Stimulated activated CD4-positive, alpha-beta T cell treated with anti-CD3 and anti-CD28 coated beads, TNF-alpha, amount 100 ng/mL, for 24 hours (primary cell): ENCODE measurements at places on chromosomes 1 and 21.
A peak's percentile ranks its signal among the peaks of the same experiment; 100 is the strongest.

DNA sequence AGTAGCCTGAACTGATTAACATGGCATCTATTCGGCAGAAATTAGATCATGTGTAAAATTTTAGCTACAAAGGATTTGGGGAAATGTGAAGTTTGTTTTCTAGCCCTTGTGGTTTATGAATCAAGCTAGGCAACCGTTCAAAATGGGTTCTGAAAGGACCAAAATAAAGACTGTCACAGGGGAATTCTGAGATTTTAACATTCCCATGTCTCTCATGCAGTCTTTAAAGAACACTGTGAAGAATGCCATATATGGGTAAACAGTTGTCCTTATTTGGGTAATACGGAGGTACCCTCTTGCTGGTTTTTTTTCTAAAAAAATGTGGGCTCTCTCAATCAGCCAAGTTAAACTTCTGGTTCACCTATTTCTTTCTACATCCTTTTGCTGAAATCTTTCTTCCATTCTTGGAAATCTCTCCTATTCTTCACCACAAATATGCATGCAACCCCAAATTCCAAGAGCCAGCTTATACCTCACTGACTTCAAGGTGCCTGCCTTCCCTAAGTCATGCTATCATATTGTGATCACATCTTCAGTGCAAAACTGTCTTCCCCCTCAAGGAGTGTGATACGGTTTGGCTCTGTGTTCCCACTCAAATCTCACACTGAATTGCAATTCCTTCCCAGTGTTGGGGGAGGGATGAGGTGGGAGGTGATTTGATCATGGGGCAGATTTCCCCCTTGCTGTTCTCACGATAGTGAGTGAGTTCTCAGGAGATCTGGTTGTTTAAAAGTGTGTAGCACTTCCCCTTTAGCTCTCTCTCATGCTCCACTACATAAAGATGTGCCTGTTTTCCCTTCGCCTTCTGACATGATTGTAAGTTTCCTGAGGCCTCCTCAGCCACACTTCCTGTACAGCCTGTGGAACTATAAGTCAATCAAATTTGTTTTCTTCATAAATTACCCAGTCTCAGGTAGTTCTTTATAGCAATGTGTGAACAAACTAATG, 308.7 kb downstream of the TTLL7 start:
- DNase-seq = no peak

DNA sequence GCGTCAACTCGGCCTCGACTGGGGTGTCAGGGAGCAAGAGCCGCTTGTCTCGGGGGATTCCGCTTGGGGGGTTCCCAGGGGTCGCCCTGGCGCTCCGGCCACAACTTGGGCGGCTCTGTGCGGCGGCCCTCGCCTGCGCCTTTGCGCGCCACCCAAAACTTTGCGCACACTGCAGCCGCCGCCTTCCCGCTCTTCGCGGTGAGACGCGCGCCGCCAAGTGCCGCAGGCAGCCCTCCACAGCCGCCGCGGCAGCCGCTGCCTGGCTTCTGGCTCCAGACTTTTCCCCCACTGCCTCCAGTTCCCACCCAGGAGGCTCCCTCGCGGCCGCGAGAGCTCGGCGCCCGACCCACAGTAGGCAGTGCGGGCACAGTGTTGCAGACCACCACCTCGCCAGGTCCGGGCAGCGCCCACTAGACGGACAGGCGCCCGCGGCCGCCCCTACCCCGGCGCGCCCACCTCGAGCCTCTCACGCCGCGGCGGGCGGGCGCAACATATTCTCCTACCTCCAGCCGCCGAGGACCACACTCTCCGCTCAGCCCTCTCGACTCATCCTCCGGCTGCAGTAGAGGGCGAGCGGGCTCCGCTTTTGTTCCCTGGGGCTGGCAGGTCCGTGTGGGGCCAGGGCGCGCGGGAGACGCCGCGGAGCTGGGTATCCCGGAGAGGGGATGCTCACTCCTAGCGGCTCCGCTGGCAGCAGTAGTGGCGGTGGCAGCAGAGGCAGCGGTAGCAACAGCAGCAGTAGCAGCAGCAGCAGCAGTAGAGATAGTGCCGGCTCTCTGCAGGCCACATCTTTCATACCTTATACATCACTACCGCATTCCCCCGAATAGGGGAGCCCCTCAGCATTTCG, 296.6 kb downstream of the OMA1 start:
- no peak for DNase-seq

GRCh38 chr1:91523482-91523881, 22.8 kb downstream of the CDC7 start:
- DNase-seq = peak; percentile 38

- DNase-seq = no peak
These were observed 536 bp upstream of the ABCD3 start for GRCh38 chr1:94417728-94417977.

- no peak for DNase-seq
These were observed 11.6 kb upstream of the PTPN7 start for GRCh38 chr1:202172015-202172355.

DNA sequence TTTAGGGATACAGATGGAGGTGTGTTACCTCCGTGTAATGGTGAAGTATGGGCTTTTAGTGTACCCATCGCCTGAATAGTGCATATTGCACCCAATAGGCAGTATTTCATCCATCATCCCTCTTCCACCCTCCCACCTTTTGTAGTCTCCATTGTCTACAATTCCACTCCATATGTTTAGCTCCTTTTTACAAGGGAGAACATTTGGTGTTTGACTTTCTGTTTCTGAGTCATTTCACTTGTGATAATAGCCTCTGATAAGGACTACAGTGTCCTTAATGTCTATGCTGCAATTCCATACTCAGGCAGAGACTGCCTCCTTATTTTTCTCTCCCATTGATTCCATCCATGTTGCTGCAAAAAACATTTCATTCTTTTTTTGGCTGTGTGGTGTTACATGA, 48.7 kb downstream of the OVGP1 start:
- DNase-seq = no peak

DNA sequence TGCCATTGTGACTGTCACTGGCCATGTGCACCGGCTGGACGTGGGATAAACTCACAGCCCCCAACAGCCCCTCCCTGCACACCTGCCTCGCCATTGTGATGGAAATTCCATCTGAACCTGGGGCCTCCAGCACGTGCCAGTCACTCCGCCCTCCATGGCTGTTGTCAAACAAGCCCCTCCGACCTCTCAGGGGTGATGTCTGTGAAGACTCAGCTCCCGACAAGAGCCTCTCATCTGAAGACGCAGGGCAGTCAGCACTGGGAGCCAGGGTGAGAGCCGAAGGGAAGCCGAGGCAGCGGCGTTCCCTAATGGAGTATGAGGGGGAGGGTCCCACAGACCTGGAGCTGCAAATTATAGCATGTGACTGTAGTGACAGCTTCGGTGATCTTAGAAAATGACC, 1.4 kb upstream of the KRTAP10-2 start:
- no peak for DNase-seq

- no peak for DNase-seq
These were observed 19.4 kb downstream of the LRRC71 start for GRCh38 chr1:156939786-156940334.

GRCh38 chr1:208631092-208631491, 386.9 kb upstream of the PLXNA2 start:
- no peak for DNase-seq

GRCh38 chr1:175373786-175374623, 181.4 kb upstream of the KIAA0040 start:
- DNase-seq = no peak

DNA sequence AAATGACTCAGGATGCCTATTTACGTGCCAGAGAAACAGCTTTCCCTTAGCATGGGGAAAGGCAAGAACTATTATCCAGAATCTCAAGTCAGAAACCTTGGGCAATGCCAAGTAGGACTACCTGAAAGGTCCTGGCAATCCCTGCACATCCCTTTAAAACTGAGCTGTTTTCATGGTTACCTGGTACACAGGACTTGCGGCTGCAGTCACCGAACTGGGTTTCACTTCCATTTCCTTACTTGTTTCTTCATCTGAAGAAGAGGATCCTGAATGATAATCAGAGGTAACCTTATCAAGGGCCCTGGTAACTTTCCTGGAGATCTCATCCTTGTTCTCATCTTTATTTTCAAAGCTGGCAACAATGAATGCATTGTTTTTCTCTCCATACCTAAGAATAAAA, 14.3 kb downstream of the BTG3 start:
- no peak for DNase-seq
